ENCODE measurements at places on chromosomes 1 and 21. TPM values are rescaled to one million over a fixed set of nuclear protein-coding genes. Genes with fewer than 3 reads are reported as not detected.

GRCh38 chr1:192557841-192558595, 17.6 kb upstream of the RGS1 start:
- peaks cover 39% of the 10 kb centered on the region for H3K4me1 ChIP-seq
- H3K36me3 ChIP-seq = no peaks in the 10 kb centered on the region
- no peak overlapping the region for H3K4me3 ChIP-seq
- DNase-seq = no peak

GRCh38 chr1:165737196-165737595, 31.5 kb downstream of the TMCO1 start:
- H3K4me3 ChIP-seq = no peak overlapping the region
- peaks cover 10% of the 10 kb centered on the region for H3K4me1 ChIP-seq
- no peak for DNase-seq
- H3K27ac ChIP-seq = no peak overlapping the region
- H3K27me3 ChIP-seq = no peaks in the 10 kb centered on the region

DNA sequence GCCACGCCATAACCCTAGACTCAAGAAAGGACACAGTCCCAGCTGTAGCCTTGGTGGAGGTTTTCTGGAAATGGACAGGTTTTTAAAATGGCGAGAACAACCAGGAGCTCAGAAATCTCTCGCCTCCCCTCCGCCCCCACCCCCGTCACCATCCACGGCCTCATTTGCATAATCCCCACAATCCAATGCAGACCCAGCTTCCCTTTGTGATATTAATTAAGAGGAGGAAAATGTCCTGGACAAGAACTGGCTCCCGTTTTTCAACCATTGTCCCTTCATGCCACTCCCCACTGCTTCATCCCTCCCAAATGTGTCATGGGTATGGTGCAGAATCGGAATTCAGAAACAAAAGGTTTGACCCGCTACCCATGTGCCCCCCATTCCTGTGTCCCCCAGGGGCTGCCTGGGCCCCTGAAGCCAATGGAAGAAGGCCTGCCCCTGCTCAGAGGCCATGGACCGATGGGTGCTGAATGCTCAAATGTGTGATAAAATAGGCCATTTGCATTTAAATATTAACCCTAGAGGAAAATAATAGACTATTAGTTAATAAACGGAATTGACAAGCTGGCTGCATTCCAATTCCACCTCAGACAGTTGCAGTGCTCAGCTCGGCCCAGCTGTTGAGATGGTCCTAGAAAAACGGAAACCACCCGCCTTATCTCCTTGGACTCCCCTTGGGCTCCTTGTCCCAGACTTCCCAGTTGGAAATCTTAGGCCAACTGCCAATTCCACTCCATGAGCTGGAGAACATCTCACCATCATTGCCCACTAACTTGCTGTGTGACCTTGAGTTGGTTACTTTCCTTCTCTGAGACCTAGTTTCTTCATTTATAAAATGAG, 10.7 kb upstream of the EPHB2 start:
- no peaks in the 10 kb centered on the region for H3K36me3 ChIP-seq
- no peak overlapping the region for H3K27ac ChIP-seq
- no peak for DNase-seq
- no peak overlapping the region for H3K4me3 ChIP-seq

DLGAP3 gene
- 0.38 TPM for total RNA-seq

CELA3A gene
- total RNA-seq = not detected

OR2L2 gene
- total RNA-seq = not detected

All from activated CD8-positive, alpha-beta T cell treated with anti-CD3 and anti-CD28 coated beads for 36 hours (primary cell).